ENCODE measurements at places on chromosomes 4 and X.

DNA sequence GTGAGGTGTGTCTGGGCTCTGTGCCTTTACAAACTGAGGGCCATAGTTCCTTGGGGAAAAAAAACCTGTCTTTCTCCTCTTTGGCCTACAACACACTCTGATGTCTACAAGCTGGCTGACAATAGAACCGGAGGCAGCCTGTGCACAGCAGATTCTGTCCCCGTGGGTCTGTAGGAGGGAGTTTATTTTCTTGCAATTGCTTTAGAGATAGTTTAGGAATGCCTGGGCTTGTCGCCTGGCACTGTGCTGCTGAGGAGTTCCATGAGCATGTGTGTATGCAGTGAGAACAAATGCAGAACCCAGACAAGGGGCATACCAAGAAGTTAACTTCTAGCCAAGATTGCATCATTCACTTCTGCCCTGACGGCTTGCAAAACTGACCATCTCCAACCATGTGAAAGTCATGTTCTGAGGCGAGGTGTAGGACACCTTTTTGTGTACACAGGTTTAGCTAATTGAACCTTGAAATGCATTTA lies 54.1 kb downstream of the CCNI start:
- DNase-seq, result no peak

GRCh38 chr4:133178956-133179355 lies 29.9 kb downstream of the PCDH10 start:
- DNase-seq, result no peak

DNA sequence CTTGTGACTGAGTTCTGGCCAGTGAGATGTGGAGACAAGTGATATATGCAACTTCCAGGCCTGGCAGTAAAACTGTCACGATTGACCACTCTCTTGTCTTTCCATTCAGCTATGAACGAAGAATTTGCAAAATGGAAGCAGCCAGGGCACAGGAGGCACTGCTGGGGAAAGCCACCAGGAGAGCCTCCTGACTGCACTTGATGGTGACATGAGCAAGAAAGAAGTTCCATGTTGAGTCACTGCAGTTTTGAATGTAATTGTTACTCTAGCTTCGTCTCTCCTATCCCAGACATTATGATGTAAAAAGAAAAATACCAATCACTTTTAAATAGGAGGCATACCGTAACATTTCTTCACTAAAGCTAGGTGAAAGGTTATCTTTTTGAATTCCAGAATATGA lies 32.4 kb upstream of the ZCCHC4 start:
- DNase-seq, result no peak

GRCh38 chr4:108674356-108674977 lies 24.1 kb downstream of the OSTC start:
- DNase-seq, result no peak

GRCh38 chrX:103849558-103849957 lies 17.5 kb upstream of the RAB9B start:
- DNase-seq, result no peak

DNA sequence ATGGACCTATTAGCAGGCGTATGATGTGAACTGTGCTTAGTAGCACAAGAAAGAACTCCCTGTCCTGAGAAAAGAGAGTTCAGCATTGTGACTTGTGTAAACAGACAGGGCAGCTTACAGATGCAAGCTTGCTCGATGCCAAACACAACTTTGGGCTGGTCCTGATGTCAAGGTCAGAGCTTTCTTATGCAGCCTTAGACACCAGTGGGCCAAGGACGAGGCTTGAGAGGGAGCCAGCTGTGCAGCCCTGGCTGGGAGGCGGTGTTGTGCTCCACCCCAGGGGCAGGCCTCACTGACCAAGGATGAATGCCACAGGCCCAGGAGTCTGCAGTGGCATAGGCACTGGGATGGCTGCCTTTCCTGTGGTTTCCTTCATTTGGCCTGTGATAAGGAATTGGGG lies 35.4 kb downstream of the JADE1 start:
- no peak for DNase-seq

DNA sequence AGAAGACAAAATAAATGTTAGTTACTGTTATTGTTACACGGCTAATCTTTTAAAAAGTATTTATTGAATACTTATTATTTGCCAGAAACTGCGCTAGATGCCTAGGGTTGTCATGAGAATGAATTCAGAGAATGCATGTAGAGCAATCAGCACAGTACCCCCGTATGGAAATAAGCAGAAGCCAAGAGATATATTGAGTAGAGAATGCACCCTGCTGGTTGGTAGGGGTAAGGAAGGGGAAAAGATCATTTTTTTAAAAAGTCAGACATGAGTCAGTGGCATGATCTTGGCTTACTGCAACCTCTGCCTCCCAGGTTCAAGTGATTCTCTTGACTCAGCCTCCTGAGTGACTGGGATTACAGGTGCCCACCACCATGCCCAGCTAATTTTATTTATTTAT lies 13.1 kb upstream of the DRP2 start:
- DNase-seq, result no peak

GRCh38 chrX:100648458-100649417 lies 4.7 kb downstream of the SRPX2 start:
- no peak for DNase-seq

GRCh38 chr4:128310266-128310697 lies 22.7 kb upstream of the PGRMC2 start:
- no peak for DNase-seq

DNA sequence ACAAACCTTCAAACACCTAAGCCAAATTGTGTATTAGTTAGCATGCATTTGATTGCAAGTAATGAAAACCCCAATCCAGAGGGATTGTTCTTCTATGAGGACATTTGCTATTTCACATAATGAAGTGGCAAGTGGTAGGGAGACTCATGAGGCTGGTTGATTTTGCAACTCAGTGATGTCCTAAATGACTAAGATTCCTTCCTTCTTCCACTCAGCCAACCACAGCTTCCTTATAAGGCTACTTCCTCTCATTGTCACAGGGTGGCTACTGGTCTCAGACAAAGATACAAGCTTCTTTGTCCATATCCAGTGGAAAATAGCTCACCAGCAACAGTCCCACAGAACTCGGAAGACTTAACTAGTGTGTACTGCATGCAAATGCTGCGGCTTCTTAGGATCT lies 5.3 kb upstream of the OTC start:
- no peak for DNase-seq

DNA sequence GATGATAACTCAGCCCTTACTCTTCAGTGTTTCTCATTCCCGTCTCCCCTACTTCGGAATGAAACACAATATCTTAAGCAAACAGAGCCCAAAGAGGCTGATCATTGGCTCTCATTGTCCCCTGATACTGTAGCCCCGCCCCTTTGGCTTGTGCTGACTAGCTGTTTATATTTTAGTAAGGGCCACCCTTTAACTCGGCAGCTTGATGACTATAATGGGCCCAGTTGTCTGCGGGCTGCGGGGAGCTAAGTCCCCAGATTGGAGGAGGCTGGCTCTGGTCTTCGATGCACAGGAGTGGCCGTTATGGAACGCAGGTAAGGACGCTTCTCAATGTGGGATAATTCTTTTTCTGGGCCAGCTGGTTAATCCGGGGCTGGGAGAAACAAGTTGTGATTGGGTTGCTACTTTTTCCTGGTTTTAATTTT lies at the start of gene TRIM2:
Gene TRIM2, plus strand, starts transcription at position 197 of the 425 bp plus-strand sequence. Its CDS starts 88 bp downstream, at position 285.
- no peak for DNase-seq

DNA sequence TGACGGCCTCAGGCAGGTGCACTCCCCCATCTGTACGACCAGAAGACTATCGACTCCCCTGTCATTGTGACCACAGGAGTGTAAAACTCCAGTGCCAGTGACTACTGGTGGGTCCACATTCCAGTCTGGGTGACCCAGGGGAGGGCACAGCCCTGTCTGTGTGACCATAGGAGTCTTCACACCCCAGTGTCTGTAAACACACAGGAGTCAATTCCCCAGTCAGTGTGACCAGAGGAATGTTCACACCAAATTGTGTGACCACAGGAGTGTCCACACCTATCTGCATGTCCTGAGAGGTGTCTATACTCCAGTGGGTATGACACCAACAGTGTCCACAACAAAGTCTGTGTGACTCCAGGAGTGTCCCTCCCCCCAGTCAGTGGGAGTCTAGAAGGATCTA lies 12.0 kb downstream of the FTSJ1 start:
- DNase-seq, result no peak

GRCh38 chr4:159390648-159391047 lies 287.8 kb downstream of the RAPGEF2 start:
- DNase-seq, result no peak

DNA sequence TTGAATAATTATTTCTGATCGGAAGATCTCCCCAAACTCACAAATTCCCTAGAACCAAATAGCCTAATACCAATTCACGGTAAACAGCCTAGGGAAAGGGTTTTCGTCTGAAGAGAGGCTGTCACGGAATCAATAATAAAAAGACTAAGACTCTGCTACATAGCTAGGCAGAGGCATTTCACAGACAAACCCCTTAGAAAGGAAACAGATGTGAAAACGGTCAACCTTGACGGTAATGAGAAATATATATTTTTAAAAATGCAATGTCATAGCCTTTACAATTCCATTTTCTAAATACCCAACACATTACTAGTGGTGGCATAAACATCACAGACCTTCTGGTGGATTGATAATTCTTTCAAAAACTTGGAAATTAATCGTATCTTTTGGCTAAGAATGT lies 28.4 kb downstream of the PROM1 start:
- DNase-seq, result no peak

DNA sequence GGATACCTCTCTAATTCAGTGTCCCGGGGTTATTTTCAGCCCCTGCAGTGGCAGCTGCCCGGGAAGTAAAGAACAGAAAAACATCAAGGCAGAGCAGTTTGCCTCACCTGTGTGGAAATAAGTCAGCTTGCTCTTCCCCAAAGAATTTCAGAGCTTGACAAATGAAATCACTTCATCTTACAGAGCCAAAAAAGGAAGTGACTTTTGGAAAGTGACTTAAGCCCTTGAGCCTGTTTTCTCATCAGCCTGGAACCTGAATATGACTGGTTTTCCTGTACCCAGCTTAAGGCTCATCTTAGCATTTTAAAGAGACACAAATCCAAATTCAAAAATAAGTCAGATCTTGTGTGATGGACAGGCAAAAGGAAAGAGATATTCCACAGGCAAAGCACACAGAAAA lies 211.6 kb downstream of the RCHY1 start:
- no peak for DNase-seq

DNA sequence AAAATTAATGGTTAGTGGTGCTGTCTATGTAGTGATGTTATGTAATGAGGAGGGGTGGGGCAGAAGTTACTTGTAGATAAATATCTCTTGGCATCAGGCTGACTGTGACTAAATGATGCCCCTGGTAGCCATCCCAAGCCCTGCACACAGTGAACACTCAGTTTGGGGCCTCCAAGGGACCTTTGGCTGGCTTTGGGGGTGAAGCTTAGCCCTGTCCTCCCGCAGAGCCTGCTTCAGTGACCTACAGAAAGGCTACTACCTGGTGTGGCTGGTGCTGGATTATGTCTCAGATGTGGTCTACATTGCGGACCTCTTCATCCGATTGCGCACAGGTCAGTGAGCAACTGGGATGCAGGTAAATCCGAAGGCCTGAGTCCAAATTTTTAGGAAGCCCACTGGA lies 7.8 kb downstream of the CNGA2 start:
- no peak for DNase-seq

- no peak for DNase-seq
These were observed 403 bp upstream of the LGI2 start for GRCh38 chr4:25031077-25031621.

- DNase-seq, result no peak
These were observed 97.1 kb upstream of the VEGFC start for GRCh38 chr4:176889776-176890175.

DNA sequence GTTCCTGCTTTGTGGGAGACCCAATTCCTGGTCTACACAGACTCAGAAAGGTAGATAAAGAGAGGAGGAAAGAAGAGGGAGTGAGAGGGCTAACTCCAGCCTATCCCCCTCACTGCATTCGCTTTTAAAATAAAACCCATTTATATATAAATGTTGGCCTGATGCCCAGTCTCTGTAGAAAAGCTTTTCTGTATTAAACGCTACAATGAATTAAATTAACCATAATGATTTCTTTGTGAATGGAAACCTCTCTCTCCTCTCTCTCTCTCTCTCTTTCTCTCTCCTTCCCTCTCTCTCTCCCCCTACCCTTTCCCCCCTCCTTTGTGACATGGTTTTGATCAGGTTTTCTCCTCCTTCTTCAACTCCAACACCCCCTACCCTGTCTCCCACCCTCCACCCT lies 34.8 kb downstream of the PJA1 start:
- DNase-seq, result no peak

- no peak for DNase-seq
These were observed 230.4 kb downstream of the EDA2R start for GRCh38 chrX:66408507-66408906.

- DNase-seq, result no peak
These were observed 38.3 kb upstream of the LGI2 start for GRCh38 chr4:25069014-25069413.

DNA sequence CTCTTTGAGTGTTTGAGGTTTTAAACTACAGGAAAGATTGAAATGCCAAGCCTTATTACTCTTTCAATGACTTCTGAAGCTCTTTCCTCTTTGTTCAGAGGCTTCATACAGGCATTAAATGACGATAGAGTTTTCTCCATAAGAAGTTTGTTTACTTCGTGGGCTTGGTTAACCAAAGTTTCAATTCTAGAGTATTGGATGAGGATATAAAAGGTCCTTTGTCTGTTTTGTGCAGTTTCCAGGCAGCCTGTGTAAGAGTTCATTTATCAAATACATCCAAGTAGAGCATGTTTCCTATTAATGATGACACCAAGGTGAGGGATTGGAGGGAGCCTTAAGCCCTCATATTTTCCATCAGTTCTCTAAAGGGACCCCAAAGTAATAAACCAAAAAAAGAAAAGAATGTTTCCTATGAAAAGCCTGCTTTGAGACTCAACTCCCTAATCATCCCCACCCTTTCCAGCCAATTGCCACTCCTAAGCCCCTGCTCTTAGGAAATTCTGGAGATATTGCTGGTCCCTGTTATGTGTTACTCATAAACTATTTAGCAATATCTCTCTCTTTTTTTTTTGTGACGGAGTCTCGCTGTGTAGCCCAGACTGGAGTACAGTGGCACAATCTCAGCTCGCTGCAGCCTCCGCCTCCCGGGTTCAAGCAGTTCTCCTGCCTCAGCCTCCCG lies 106.2 kb upstream of the IL13RA1 start:
- no peak for DNase-seq

DNA sequence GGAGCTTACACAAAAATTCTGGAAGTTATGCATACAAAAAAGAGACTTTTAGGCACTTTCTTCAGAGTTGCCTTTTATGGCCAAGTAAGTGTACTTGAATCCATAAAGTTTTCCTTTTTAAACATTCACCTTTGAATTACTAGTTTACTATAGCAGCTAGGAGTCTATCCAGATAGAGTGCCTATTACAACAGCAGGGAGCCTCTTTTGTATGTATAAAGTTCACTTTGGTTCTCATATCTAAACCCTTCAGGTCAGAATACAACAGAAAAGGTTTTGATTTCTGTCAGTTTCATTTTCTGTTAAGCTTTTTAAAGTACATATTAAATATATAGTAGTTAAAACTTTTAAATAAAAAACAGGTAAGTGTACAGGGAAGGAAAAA lies 51.4 kb upstream of the IL13RA1 start:
- DNase-seq, result no peak

- DNase-seq, result no peak
These were observed 484.2 kb upstream of the BOD1L1 start for GRCh38 chr4:14111730-14112181.

DNA sequence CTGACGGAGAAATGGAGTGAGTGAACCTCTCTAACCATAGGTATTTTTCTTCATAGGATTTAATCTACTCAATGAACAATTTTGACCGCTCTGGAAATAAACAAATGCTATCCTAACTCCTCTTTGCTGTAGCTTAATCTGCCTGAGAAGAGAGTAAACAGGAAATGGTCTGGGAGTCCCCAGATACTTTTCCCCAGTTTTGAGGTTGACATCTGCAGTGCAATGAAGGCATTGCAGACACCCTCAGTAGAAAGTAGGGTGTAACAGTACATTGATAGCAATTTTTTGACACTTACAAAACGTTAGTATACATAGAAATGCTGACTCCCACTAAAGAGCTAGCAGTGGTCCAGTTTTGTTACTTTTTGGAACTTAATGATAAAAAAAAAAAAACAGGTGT lies 495.9 kb upstream of the FAM241A start:
- no peak for DNase-seq
